H1 (cell line): ENCODE measurements at places on chromosomes 12 and 14. TPM values are rescaled to one million over a fixed set of nuclear protein-coding genes. Genes with fewer than 3 reads are reported as not detected.

RNF212B gene
- 1.2 TPM in 1 of 2 replicates, not detected in the other for total RNA-seq

OVCH1 gene
- 0.07 and 0.10 TPM in 2 replicates for total RNA-seq

GDF3 gene
- 12.6 and 16.8 TPM in 2 replicates for total RNA-seq

- no peak for DNase-seq
Measured at GRCh38 chr12:21676776-21677175, 19.1 kb upstream of the LDHB start.

- no peak for DNase-seq
Measured at GRCh38 chr14:42353315-42353714, 746.6 kb downstream of the LRFN5 start.
